ENCODE measurements at places on chromosomes 4 and X.

GRCh38 chrX:136865270-136866158 lies 15.0 kb downstream of the RBMX start:
- H3K27ac ChIP-seq = peak overlapping the region; percentile 35
- no peak for DNase-seq
- H3K4me1 ChIP-seq = peaks cover 16% of the 10 kb centered on the region
- no peaks in the 10 kb centered on the region for H3K27me3 ChIP-seq
- peaks cover 59% of the 10 kb centered on the region for H3K36me3 ChIP-seq
- H3K4me3 ChIP-seq = no peak overlapping the region

GRCh38 chr4:136012220-136012619 lies 1520.1 kb downstream of the PCDH18 start:
- no peak overlapping the region for H3K4me3 ChIP-seq
- H3K4me1 ChIP-seq = no peaks in the 10 kb centered on the region
- DNase-seq = no peak
- no peaks in the 10 kb centered on the region for H3K27me3 ChIP-seq
- no peak overlapping the region for H3K27ac ChIP-seq

DNA sequence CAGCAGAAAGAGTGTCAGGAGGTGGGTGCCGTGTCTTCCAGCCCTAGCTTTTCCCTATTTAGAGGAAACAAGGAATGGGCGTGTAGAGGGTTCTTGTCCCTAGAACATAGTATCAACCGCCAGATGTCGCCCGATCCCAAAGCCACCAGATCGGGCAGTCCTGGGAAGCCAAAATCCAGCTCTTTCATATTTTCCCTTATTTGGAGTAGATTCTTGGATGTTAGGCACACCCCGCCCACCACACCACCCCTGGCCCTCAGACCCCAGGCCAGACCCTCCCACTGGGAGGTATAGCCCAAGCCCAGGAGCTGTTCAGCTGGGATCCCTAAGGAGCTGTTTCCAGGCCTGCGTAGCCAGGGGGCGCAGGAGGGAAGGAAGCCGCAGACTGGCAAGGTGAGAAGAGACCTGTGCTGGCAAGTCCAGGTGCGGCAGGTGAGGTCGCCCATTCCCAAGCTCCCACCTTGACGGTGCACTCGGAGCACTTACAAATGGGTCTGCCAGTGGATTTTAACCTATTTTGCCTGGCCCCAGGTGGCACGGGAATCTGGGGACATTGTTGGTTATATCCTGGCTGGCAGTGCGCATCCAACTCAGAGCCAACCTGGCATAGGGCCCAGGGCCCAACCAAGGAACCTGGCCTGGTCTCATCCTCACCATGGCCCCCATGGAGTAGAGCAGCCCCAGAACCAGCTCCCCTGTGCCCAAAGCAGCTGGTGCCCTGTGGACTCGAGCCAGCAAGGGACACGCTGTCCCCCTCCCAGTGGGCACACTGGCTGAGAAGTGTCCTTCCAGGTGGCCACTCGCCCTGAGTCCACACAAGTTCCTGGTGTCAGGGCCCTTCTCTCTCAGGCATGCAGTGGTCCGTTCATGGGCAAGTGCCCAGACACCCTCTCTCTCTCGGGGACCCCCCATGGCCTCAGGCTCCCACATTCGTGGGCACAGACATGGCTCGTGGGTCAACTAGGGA lies 811 bp downstream of the FLNA start:
- no peak for DNase-seq
- no peaks in the 10 kb centered on the region for H3K27me3 ChIP-seq
- H3K36me3 ChIP-seq = peaks cover 31% of the 10 kb centered on the region
- H3K4me1 ChIP-seq = peaks cover 6% of the 10 kb centered on the region
- H3K4me3 ChIP-seq = peak overlapping the region; percentile 88
- no peak overlapping the region for H3K27ac ChIP-seq

- DNase-seq = no peak
- H3K4me3 ChIP-seq = peak overlapping the region; percentile 48
- H3K27ac ChIP-seq = no peak overlapping the region
Observed at GRCh38 chr4:8171984-8172924, 13.6 kb upstream of the ABLIM2 start.

GRCh38 chr4:113069212-113069892 lies 19.9 kb downstream of the ANK2 start:
- no peak for DNase-seq
- no peak overlapping the region for H3K27ac ChIP-seq
- H3K36me3 ChIP-seq = no peaks in the 10 kb centered on the region
- peaks cover 8% of the 10 kb centered on the region for H3K27me3 ChIP-seq
- no peak overlapping the region for H3K4me3 ChIP-seq
- no peaks in the 10 kb centered on the region for H3K4me1 ChIP-seq

GRCh38 chrX:122790376-122791095 lies 393.5 kb upstream of the GRIA3 start:
- no peak overlapping the region for H3K4me3 ChIP-seq
- H3K4me1 ChIP-seq = no peaks in the 10 kb centered on the region
- H3K27me3 ChIP-seq = no peaks in the 10 kb centered on the region
- H3K36me3 ChIP-seq = no peaks in the 10 kb centered on the region
- DNase-seq = no peak

GRCh38 chr4:71400810-71401209 lies 62.0 kb downstream of the SLC4A4 start:
- no peak overlapping the region for H3K4me3 ChIP-seq
- no peak overlapping the region for H3K27ac ChIP-seq
- no peaks in the 10 kb centered on the region for H3K4me1 ChIP-seq
- H3K27me3 ChIP-seq = no peaks in the 10 kb centered on the region
- DNase-seq = no peak

DNA sequence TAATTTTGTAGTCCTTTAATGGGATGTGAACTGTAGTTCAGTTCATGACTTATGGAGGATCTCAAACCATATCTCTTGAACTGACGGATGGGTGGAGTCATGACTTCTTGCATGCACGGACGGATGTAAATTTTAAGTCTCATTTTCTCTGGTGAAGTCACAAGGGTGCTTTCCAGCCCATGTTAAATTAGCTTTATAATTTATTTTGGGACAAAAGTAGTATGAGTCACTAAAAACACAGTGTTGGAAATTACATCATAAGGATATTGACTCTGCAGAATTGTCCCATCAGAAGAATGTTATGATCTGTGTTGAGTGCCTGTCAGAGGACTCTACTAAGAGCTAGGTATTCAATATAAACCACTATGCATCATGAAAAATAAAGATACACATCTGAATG lies 6.8 kb upstream of the PAGE5 start:
- H3K27ac ChIP-seq = no peak overlapping the region
- H3K4me1 ChIP-seq = peaks cover 5% of the 10 kb centered on the region
- H3K4me3 ChIP-seq = no peak overlapping the region
- peaks cover under 1% of the 10 kb centered on the region for H3K27me3 ChIP-seq

- peaks cover 11% of the 10 kb centered on the region for H3K27me3 ChIP-seq
- H3K36me3 ChIP-seq = no peaks in the 10 kb centered on the region
- DNase-seq = no peak
- H3K4me3 ChIP-seq = no peak overlapping the region
- no peak overlapping the region for H3K27ac ChIP-seq
- H3K4me1 ChIP-seq = no peaks in the 10 kb centered on the region
Observed at GRCh38 chr4:16715482-16715881, 183.0 kb downstream of the LDB2 start.

GRCh38 chr4:70943114-70943513 lies 40.9 kb downstream of the MOB1B start:
- H3K27ac ChIP-seq = no peak overlapping the region
- H3K4me3 ChIP-seq = no peak overlapping the region
- DNase-seq = no peak

DNA sequence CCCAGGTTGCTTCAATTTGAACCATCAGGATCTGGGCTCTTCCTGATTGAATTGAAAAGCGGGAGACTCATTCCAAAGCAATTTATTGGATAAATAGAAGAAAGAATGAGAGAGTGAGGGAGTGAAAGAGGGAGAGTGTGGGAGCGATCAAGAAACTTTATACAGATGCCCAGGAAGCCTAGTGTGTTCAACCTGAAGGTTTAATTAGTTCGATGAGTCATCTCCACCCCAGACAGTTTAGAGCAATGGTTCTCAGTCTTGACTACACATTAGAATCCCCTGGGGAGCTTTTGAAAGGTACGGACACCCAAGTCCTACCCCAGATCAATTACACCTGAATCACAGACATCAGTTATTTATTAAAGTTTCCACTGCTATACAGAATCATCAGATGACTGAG lies 61.5 kb downstream of the GEMIN8 start:
- no peak overlapping the region for H3K27ac ChIP-seq
- H3K4me3 ChIP-seq = no peak overlapping the region
- no peak for DNase-seq
- no peaks in the 10 kb centered on the region for H3K4me1 ChIP-seq

DNA sequence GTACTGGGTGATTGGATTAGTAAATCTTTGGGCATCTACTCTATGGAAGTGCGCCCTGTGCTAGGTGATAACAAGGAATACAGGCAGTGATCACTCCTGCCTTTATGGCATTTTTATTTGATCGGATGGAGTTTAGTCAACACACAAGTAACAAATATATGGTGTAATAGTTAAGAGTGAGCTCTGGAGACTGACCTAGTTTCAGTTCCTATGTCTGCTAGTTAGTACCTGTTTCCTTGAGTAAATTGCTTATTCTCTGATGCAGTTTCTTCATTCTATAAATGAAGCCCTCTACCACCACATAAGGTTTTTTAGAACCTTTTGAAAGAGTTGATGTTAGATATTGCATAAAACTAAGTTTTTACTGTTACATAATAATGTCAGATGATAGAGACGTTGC lies 134.6 kb downstream of the KDM6A start:
- peaks cover 29% of the 10 kb centered on the region for H3K4me1 ChIP-seq
- DNase-seq = no peak
- H3K27me3 ChIP-seq = no peaks in the 10 kb centered on the region
- no peak overlapping the region for H3K4me3 ChIP-seq
- peaks cover 8% of the 10 kb centered on the region for H3K36me3 ChIP-seq
- H3K27ac ChIP-seq = peak overlapping the region; percentile 67
